CD4-positive, alpha-beta T cell treated with Interleukin-21 for 1 hour (primary cell): ENCODE measurements at places on chromosomes 4 and X.

DNA sequence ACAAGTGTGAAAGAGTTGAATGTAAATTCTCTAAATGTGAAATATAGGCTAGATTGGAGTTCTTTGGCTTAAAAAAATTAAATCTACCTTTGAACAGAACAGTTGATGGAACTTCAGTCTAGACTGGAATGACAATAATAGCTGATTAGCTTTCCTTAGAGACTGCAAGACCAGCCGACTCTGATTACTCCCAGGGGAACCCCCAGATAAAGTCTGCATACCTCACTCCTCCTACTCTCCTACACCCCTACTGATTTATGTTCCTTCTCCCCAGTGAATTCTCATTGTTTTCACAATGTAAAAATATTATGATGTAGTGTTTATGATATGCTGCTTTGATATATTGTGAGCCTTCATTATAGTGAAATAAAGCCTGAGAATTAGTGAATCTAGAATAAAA, 241.3 kb downstream of the CFAP299 start:
- no peak for DNase-seq

GRCh38 chr4:77190053-77190452, 33.0 kb downstream of the CCNG2 start:
- no peak for DNase-seq

DNA sequence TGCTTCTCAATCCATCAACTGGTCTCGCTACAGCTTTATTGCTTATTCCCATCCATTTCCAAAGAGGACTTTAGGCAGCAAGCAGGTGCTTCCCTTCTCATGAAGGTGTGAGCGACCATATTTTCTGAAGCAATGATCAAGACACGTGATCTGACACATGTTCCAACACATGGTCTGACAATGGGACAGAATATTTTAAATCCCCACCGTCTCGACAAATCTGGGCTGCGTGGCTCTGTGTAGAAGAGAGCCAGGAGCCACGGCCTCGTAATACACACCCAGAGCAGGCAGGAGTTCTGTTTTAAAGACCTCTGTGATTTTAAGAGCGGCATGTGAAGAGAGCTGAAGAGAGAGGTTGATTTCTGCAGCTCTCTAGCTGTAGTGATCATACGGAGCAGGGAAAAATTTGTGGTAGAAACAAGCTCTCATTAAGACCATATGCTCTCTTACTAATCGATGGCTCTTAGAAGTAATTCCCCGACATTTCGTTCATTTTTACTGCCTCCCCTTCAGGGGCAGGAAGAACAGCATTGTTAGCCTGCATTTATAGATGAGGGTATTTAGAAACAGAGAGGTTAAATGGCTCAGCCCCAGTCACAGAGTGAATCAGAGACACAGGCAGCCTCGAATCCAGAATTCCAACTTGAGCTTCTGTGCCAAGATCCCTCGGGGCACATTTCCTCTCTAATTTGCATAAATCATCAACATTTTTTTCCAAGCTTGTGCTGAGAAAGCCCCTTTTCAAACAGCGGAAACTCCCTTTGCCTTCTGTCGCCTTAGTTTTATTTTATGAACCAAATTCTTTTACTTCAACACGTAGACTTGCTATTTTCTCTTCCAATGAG, 91.0 kb upstream of the BCOR start:
- DNase-seq: no peak

DNA sequence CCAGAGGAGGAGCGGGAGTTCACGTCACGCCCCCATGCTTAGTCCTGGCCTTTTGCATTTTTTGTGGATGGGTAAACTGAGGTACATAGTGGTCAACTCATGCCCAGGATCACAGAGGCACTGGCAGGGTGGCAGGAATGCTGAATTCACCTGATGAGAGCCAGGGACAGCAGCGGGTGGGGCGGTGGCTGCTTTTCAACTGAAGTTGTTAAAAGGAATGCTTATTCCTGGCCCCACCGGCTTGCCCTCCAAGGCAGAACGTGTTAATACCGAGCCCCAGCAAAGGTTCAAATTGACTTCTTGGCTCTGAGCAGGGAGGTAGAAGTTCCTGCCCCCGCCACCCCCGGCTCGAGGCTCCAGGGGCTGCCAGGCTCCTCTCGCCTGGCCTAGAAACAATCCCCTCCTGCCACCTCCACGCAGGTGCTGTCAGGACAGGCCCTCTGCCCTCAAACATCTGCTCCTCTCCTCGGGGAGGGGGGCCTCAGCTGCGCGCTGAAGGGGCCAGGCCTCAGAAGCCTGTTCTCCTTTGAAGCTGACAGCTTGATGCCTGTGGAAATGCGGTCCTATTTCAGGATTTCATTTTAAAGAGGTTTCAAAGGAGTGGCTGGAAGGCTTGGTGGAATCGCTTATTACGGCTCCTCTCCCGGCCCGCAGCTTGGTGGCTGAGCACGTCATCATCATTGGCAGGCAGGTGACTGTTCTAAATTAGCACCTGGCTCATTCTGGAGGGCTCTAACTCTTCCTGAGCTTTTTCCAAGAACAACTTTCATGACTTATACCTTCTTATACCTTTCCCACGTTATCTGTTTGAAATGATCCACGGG, 93.0 kb downstream of the PHKA2 start:
- no peak for DNase-seq

DNA sequence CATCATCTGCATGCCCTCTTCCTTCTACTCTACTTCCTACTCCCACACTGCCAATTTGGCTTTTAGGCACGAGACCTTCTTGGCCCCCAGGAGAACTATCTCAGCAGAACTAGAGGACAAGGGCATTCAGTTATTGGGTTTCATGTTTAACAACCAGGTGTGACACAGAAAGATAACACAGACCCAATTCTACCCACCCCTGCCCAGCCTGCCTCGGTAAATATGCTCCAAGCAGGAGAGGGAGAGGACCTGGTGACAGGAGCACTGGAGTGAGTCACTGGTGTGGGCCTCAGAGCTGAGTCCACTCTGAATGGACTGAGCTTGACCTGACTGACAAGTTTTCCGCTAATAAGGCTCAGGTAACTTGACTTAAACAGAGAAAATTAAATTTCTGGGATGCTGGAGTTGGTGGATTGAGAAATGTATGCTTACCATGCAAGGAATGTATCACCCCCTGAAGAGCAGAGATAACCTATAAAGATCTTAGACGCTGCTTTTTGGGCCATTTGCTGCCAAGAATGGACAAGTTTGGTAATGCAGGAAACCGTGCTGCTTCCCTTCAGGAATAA, 52.5 kb downstream of the CASP3 start:
- DNase-seq: no peak

DNA sequence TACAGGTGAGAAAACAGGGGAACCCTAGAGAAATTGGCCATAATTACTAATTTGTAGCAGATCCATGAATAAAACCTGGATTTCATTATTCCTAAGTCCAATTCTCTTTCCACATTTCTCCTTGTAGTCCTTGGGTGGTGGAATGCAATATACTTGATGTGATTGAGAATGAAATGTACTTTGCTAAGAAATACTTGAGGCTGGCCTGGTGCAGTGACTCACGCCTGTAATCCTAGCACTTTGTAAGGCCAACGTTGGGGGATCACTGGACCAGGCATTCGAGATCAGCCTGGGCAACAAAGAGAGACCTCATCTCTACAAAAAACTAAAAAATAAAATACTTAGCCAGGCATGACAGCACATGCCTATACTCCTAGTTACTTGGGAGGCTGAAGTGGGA, 15.9 kb downstream of the TMEM184C start:
- DNase-seq: no peak

DNA sequence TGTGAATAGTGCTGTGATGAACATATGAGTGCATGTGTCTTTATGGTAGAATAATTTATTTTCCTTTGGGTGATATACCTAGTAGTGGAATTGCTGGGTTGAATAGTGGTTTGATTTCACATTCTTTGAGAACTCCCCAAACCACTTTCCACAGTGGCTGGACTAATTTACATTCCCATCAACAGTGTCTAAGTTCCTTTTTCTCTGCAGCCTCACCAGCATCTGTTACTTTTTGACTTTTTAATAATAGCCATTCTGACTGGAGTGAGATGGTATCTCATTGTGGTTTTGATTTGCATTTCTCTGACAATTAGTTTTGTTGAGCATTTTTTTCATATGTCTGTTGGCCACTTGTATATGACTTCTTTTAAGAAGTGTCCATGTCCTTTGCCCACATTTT, 29.1 kb downstream of the JADE3 start:
- DNase-seq: no peak

- no peak for DNase-seq
Measured at GRCh38 chr4:67714248-67714583, 13.3 kb upstream of the UBA6 start.

GRCh38 chrX:122626871-122627270, 557.2 kb upstream of the GRIA3 start:
- DNase-seq: no peak

GRCh38 chr4:124964251-124964650, 251.7 kb upstream of the ANKRD50 start:
- DNase-seq: no peak

DNA sequence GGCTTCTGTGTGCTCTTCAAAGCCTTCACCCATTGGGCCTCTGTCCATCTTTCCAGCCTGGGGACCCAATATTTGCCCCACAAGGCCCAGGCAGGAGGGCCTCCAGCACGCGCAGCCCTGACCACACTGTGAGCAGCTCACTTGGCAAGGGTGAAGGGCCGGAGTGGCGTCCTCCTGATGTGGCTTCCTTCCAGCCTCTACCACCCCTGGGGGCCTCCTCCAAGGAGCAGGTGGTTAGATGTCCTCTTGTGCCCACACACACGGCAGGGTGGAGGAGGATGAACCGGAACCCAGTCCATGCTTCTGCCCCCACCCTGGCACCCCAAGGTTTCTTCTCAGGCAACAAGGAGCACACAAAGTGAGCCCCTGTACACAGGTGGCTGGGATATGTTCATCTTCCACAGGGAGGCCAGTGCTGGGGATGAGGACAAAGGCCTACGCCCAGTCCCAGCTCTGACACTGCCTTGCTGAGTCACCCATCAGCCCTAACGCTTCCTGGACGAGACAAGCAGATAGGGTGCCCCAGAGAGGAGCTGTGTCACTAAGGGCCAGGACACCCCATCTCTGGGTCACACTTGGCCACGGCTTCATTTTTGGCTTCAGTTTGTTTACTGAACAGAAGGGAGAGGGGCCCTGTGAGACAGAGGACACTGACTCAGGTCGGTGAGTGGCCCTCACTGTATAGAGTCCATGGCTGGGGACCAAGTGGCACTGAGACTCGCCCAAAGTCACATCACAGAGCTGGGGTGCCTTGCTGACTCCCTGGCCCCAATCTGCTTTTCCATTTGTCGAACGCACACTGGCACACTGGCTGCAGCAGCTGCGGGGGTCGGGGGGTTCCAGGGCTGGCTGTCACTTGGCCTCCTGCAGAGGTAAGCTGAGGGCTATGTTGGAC, 1.9 kb downstream of the UBL4A start:
- DNase-seq: no peak

DNA sequence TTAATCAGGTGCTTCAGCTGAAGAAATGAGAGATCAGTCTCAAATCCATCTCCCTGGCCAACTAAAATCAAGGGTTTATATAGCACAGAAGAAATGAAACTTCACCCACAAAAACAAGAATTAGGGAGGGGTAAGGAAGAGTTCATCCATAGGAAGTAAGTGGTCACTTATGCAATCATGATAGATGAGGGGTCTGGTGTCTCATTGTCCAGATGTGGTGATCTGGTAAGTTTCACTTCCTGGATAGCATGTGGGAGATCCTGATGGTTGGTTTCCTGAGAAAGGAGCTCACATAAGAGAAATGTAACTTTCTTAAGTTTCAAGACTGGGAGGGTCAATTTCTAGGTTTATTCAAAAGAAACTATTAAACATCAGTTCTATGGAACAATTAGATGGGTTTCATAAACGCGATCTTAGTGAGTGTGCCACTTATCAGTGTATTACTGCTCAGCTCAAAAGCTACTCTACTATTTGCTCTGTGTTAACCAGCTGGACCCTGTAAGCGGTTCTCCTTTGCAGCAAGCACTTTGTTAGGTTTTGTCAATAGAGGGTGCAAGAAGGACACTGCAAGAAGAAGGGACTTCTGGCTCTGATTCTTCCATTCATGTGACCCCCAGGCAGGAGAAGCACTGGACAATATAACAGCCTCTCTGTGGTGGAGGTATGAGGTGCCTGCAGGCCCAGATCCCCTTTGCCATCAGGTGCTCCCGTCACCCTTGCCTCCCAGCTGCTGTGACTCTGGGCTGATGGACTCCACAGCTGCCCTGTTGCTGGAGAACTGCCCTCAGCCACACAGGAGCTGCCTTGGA, 35.4 kb upstream of the HPSE start:
- no peak for DNase-seq

- DNase-seq: peak; percentile 82
Measured at GRCh38 chrX:79259073-79259689, 108.0 kb downstream of the ITM2A start.

GRCh38 chr4:173685831-173686210, 155.8 kb upstream of the HAND2 start:
- DNase-seq: no peak

DNA sequence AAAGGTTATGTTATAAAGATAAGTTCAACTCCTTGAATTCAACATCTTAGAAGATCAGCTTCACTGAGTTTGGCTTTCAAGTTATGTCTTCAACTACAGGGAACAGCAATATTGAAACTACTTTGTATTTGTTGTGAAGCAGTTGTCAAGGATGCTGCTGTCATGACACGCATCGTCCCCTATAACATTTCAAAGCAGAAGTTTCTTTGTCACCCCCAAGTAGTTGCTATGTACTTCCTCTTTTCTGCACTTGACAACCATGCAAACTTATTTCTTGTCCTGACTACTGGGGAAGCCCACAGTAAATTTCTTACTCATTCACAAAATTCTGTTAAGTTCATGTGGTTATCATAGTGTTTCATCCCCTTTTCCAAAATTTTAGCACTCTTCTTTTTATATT, 14.3 kb downstream of the ANTXR2 start:
- DNase-seq: peak; percentile 89

GRCh38 chrX:130952266-130953043, 49.4 kb upstream of the ENOX2 start:
- DNase-seq: no peak

- no peak for DNase-seq
Measured at GRCh38 chr4:89704651-89705395, 132.1 kb downstream of the SNCA start.

- DNase-seq: no peak
Measured at GRCh38 chr4:111016416-111016815, 393.5 kb upstream of the PITX2 start.

DNA sequence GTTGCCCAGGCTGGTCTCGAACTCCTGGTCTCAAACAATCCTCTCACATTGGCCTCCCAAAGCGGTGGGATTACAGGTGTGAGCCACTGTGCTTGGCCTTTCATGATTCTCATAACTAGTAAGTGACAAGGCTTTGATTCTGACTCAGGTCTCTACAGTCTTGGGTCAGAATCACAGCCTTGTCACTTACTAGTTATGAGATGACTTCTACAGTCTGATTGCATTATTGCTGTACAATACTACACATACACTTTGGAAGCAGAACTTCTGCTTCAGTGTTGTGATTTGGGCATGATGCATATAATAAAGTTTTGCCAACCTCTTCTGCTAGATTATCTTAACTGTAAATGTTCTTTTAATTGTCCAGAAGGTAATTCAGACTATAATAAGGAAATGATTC, 123.3 kb downstream of the KDM6A start:
- no peak for DNase-seq

- no peak for DNase-seq
Measured at GRCh38 chr4:1572964-1573720, 111.0 kb downstream of the FAM53A start.
